ENCODE measurements at places on chromosomes 7 and 10.
A peak's percentile ranks its signal among the peaks of the same experiment; 100 is the strongest.

GRCh38 chr7:27346531-27347275 is 104.1 kb downstream of the EVX1 start:
- DNase-seq, result no peak

- peak; percentile 68 for DNase-seq
Observed at GRCh38 chr7:40700653-40701421, 566.0 kb downstream of the SUGCT start.

DNA sequence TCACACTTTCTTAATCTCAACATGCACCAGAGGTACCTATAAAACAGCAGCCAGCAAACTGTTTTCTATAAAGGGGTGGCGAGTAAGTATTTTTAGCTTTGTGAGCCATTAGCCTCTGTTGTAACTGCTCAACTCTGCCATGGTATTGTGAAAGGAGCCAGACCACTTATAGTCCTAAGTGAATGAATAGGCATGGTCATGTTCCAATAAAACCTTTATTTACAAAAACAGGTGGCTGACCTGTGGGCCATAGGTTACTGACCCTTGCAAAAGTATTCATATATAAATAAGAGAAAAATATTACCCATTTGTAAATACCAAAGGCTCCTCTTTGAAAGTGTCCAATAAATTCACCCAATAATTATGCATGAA is 50.3 kb downstream of the ICA1 start:
- peak; percentile 22 for DNase-seq

GRCh38 chr10:78579576-78579975 is 489.2 kb upstream of the ZMIZ1 start:
- no peak for DNase-seq

DNA sequence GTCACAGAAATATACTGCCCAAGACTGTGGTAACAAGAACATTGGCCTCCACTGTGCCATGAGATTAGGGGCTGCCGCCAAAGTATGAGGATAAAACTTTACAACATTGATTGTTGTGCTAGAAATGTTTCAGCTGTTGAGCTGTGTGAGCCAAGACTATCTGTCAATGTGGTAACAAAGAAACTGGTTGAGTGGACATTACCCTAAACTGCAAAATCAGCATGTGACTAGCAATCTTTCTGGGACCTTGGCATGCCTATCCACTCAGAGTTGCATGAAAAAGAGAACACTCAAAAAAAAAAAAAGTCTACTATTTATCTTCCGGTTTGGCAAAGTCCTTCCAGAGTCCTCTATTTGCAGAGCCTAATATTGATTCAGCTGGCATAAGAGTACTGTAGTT is 605.6 kb upstream of the CNTNAP2 start:
- no peak for DNase-seq

DNA sequence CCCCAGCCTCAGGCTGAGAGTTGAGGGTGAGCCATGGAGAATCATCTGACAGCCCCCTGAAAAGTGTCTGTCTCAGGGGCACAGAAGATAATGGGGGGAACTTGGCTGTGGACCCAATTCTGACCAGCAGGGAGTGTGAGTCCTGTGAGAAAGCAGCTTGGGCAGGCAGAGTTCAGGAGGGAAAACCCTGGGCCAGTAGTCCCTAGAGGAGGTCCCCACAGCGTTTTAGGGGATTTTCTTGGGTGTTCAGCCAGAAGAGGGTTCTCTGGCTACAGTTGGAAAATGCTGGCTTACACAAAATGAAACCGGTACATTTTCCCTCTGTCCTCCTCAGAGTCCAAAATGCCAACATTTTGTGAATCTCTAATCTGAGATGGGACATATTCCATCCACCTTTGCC is 35.8 kb upstream of the TRIM8 start:
- DNase-seq, result no peak

- no peak for DNase-seq
Observed at GRCh38 chr10:42802876-42803275, 20.3 kb downstream of the BMS1 start.

DNA sequence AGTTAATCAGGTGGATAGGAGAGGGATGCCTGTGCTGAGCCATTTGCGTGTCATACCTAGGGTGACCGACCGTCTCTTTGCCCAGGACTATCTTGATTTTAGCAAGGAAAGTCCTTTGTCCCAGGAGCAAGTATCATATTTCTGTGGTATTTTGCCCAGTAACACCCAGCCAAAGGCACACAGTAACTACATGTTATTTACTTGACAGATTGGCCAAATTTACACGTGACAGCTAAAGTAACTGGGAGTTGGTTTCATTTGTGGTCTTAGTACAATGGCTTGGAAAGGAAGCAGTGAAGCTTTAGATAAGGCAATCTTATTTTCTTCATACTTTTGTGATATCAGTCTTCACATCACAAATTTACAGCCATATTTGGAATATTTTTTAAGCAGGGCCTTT is 142.1 kb downstream of the JCAD start:
- DNase-seq, result no peak

- no peak for DNase-seq
Observed at GRCh38 chr7:140260352-140261104, 83.7 kb upstream of the KDM7A start.

- DNase-seq, result no peak
Observed at GRCh38 chr10:17428351-17429097, 25.9 kb downstream of the ST8SIA6 start.

DNA sequence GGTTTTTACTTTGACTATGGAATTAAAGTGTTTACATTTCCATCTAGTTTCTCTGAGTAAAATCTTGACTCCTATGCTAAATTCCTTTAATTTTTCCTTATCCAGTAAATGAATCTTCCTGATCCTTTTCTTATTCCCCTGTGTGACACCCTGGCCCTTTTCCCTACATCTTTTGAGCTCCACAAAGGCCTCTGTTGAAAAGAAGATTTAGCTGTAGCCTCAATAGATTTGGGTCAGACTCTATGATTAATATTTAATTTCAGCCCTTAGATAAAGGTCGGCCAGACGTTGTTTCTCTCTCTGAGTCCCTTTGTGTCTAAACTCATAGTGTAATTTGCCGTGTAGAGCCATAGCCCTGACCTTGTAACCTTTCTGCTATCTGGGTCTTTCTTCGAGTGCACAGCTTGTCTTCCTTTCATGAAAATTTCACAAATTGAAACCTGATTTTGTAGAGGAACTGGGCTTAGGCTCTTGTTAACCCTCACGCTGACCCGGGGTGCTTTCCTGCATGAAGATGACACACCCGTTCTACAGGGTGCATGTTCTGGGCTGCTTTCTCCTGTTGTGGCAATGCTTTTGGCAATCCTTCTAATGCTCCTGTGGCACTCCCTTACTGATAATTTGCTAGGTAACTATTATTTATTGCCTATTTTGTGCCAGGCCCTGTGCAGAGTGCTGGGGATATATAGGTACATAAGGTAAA is 21.2 kb downstream of the LSMEM1 start:
- no peak for DNase-seq

GRCh38 chr7:99644431-99644830 is 27.7 kb downstream of the ZSCAN25 start:
- no peak for DNase-seq

- peak; percentile 60 for DNase-seq
Observed at GRCh38 chr7:127920787-127921438, 110.3 kb downstream of the LRRC4 start.

- DNase-seq, result no peak
Observed at GRCh38 chr7:6495597-6496262, 48.0 kb upstream of the DAGLB start.

GRCh38 chr7:15464667-15465121 is 97.1 kb downstream of the AGMO start:
- DNase-seq, result no peak

DNA sequence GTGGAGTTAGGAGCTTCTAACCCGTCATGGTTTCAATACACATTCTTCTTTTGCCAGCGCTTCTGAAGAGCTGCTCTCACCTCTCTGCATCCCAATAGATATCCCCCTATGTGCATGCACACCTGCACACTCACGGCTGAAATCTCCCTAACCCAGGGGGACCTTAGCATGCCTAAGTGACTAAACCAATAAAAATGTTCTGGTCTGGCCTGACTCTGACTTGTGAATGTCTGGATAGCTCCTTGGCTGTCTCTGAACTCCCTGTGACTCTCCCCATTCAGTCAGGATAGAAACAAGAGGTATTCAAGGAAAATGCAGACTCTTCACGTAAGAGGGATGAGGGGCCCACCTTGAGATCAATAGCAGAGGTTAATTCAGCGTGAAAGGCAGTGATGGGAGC is 22.4 kb downstream of the PRSS2 start:
- no peak for DNase-seq

GRCh38 chr7:126378642-126379041 is 874.1 kb downstream of the GRM8 start:
- DNase-seq, result no peak

- DNase-seq, result no peak
Observed at GRCh38 chr7:128000854-128001265, 30.4 kb downstream of the LRRC4 start.

DNA sequence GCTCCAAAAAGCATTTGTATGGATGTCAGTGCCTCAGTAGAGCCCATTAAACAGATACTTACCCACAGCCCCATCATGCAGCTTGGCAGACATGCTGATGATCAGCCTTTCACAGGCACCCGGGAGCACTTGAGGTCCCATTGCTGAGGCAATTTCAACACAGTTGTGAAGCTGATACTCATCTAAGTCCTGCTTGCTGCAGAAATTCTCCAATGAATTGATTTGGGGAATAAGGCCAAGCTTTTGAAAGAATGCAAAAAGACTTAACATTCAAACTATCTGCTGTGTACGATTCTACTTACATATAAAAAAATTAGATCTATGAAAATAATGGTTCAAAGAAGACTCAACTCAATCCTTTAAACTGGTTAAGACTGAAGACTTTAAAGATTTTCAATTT is 60.5 kb downstream of the LAMB4 start:
- no peak for DNase-seq

GRCh38 chr7:34425194-34425593 is 232.8 kb upstream of the NPSR1 start:
- DNase-seq, result no peak

GRCh38 chr10:22648547-22648961 is 65.8 kb downstream of the PIP4K2A start:
- DNase-seq, result peak; percentile 60

GRCh38 chr7:111413739-111414138 is 148.6 kb downstream of the IMMP2L start:
- no peak for DNase-seq

DNA sequence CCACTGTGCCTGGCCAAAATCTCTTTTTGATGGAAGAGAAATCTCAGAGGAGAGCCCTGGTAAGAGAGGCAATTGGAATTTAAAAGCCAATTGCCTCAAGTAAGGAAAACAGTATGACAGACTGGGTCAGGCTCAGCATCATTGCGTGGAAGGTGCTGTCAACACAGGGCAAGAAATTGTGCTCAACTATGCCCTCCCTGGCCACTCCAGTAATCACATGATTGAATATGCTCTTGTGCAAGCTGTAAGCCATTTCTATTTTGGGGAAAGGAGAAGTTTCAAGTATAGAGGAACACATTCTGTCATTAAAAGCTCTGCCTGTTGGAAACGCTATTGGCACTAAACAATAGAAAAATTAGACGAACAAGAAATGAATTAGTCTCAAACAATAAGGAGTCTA is 1127.7 kb downstream of the REEP3 start:
- DNase-seq, result no peak

DNA sequence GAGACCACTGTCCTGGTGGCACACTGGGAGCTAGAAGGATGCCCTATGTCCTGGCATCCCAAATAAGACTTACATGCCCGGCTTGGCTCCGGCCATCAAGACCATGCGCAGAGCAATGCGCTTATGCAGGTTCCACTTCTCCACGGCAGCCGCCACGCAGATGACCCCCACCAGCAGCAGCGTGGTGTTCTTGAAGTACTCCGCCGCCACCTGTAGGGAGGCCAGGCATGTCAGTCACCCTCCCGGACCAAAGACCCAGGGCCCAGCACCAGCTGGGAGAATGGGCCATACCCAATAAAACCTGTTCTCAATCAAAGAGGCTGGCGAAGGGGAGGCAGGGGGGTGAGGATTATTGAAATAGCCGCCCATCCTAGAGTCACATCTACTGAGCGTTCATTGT is 19.9 kb downstream of the SLC13A4 start:
- no peak for DNase-seq

GRCh38 chr10:50398381-50398780 is 147.1 kb upstream of the ASAH2 start:
- peak; percentile 80 for DNase-seq

GRCh38 chr10:23540401-23541030 is 101.6 kb downstream of the OTUD1 start:
- no peak for DNase-seq

GRCh38 chr7:29627631-29628030 is 64.0 kb downstream of the PRR15 start:
- DNase-seq, result peak; percentile 64

GRCh38 chr7:97017192-97018125 is 7.2 kb downstream of the DLX5 start:
- DNase-seq, result no peak

DNA sequence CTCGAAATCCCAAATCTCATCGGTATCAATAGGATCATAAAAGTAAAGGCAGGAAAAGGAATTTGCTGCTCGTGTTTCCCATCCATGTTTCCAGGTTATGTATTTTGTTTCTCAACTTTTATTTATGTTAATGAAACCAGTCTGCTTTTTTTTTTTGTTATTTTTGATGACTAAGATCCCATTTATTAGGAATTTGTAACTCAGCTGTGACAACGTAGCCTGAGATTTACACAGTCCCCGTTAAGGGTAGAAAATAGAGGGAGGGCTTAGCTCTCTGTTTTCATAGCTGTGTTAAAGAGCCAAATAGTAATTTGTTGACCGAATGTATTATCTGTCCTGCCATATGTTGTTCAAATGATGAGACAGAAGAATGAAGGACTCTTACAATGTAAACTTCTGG is 164.0 kb downstream of the MGMT start:
- peak; percentile 42 for DNase-seq

- no peak for DNase-seq
Observed at GRCh38 chr7:42351316-42351935, 114.4 kb upstream of the GLI3 start.

DNA sequence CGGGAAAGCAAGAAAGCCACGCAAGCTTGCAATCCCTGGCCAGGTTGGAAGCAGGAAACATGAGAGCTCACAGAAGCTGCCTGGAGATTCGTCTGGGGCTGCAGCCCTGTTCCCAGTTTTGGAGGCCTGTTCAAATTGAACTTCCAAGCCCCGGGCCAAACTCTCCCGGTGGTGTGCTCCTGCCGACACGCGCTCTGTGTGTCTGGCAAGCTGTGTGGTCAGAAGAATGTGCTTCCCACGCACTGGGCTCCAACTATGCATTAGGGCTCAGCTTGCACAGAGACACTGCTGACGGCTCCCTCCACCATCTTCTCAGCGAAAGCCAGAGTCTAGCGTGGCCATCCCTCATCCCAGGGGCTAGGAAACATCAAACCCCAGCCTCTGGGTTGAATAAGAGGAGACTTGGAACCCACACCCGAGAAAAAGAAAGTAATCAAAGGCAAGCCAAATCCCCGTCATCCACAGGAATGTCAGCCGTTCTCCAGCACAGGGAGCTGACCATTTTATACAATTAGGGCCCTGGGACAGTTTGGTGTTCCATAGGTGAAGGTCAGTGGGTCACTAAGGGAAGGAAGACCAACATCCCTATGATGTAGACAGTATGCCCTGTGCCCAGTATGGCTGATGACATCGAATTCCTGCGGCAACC is 107.2 kb downstream of the FGFR2 start:
- DNase-seq, result no peak
